ENCODE measurements at places on chromosomes 7 and 10. TPM values are rescaled to one million over a fixed set of nuclear protein-coding genes. Genes with fewer than 3 reads are reported as not detected.

DNA sequence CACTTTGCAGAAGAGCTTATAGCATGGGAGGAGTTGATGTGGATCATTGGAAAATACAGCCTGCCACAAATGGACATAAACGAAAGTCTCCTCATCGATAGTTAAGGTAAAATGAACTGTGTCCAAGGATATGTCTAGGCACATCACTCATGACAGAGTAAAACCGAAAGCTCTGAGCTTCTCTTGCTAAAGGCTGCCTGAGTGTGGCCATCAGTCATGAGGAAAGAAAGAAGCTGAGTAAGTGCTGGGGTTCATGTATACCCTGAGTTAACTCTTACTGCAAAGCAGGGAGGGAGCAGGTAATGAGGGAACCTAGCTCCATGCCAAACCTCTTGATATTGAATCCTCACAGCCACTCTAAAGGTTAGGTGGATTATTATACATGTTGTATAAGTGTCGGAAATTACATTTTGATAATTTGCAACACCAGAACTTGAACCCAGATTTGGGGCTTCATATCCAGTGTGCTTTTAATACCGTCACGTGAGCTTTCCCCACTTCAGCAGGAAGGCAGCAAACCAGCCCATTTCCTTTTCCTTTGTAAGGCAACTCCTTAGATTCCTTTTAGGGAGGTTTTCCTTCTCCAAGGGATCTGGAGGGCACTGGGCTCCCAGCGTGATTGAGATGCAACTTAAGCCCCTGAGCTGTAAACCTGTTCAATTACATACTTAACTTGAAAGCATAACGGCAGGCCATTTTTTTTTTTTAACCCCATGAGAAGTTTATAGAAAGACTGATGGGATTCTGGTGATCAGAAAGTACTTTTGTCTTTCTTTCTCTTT, 215.0 kb downstream of the PHF14 start:
- no peak for DNase-seq

Gene PPP3CB
- 46.9 TPM for total RNA-seq

DNA sequence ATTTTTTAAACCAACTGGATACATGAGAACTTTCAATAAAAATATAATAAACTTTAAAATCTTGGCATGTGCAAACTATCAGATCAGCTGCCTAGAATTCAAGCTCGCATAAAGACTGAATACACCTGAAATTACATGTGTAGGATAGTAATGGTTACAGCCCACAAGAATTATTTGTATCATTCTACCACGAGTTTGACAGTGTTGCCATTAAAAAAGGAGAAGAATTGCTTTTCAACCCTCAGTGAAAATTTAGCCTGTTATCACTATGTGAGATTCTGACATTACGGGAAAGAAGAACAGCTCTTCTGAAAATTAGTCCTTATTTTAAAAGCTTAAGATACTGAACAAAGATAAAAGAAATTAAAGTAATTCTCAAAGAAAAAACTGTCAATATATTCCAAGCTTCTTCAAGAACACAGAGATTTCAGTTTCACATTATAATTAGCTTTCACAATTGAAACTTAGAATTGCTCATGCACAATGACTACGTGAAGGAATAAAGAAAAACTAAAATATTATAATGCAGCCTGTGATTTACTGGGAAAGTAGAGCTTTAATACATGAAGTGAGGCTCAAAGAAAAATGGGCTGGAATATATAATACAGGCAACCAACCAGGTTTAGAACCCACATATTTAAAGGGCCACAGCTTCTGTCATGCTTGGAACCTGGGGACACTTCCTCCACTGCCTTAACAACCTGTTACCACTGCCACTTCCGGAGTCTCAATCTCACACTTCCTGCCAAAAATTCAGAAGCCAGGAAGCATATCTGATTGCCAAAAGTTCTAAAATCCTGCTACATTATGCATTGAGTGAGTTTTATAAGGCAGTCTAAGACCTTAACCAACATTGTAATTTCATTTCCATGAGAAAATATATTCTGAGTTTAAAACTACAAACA, 23.2 kb downstream of the TPK1 start:
- no peak for DNase-seq

GRCh38 chr10:61319386-61320256, 133.6 kb downstream of the TMEM26 start:
- no peak for DNase-seq

DNA sequence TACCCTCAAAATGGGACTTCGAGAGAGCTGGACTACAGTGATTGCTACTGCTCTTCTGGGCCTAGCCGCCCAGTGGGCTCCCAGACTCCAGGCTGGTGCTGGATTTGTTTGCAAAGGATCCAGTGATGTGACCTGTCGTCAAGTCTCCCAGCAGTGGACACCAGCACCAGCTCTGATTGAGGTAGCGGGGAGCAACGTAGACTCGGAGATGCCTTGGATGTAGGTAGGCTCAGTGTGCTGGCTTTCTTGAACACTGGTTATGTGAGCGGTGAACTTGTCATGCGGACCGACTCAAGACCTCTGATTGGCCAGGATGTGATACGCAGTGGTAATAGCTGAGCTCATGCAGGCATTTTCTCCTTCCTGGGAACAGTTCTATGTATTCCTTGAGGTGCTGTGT, 19.4 kb downstream of the AKR1C2 start:
- DNase-seq, result no peak

- DNase-seq, result no peak
Measured at GRCh38 chr7:120041798-120042197, 231.2 kb upstream of the KCND2 start.

- no peak for DNase-seq
Measured at GRCh38 chr7:129767120-129768015, 155.8 kb downstream of the NRF1 start.

GRCh38 chr7:55515569-55516279, 56.6 kb downstream of the VOPP1 start:
- DNase-seq, result no peak

Gene CRYGN
- 0.32 TPM for total RNA-seq

Gene PKD2L1
- not detected for total RNA-seq

GRCh38 chr7:44534501-44534900, 6.6 kb downstream of the NPC1L1 start:
- peak; percentile 58 for DNase-seq

GRCh38 chr7:134470864-134471263, 12.0 kb upstream of the AKR1B1 start:
- no peak for DNase-seq

Gene CTNNA3
- total RNA-seq, result 5.5 TPM

Gene RAB19
- total RNA-seq, result not detected

Gene HTRA1
- total RNA-seq, result 9.0 TPM

GRCh38 chr10:72834183-72834825, 59.2 kb upstream of the OIT3 start:
- peak; percentile 18 for DNase-seq

Gene EEPD1
- total RNA-seq, result 5.5 TPM

- DNase-seq, result no peak
Measured at GRCh38 chr10:96758423-96758822, 38.1 kb upstream of the PIK3AP1 start.

Gene FBXL13
- total RNA-seq, result 2.1 TPM

DNA sequence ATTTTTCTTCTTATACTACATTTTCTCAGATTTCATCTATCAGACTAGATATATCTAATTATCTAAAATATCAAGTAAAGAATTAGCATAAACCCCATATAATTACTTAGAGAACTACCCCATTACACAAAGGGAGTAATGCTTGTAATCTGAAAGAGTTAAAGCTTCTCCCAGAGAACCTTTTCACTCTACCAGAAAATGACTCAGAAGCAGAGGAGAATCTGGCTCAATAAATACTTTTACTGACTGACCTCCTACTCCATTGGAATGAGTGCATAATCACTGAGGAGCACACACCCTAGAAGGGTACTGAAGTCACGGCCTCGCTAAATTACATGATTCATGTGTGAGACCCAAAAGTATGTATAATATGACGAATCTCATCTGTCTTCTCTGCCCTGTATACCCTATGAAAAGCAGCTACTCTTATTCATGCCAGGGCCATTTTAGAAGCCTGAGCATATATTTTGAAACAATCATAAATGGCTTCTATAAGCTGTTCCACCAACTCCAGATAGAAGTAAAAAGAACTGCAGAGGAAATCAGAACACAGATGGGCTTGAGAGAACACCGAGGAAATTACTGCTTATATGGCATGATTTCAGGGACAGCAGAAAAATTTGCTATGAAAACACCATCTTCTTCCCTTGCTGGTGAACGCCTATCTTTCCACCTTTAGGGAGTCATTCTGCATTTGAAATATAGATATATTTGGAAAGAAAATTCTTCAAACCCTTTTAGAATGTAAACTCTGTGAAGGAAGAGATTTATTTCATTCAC, 32.7 kb downstream of the DNMBP start:
- no peak for DNase-seq

DNA sequence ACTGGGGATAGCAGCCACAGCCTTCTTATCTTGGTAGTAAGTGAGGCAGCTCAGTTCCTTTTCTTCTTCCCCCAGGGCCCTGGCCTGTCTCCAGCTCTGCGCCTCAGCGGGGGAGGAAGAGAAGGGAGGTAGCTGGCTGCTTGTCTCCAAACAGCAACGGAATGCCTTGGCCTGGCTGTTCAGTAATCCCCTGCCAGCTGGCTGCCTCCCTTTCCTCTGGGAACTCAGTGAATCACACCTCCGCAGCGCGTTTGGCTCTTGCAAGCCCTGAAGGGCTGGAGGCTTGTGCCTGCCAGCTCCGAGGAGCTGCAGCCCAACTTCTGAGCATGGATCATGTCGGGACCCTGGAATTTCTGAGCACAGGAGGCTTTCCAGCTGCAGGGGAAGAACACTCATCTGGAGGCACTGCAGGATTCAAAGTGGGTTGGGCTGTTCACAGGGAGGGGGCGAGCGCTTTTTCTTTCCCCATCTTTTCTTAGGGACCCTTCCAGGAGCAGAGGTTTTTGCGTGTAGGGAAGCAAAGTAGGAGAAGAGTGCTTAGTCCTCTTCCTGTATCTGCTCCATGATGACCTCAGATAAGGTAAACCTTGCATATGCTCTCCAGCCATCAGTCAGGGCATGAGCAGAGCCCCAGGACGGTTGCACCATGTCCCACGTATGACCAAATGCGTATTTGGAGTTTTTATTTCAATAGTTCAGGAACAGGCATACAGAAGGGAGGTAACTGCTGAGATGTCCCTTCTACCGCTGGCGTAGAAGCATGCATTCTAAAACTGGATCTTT, 253.2 kb upstream of the INHBA start:
- DNase-seq, result peak; percentile 16

DNA sequence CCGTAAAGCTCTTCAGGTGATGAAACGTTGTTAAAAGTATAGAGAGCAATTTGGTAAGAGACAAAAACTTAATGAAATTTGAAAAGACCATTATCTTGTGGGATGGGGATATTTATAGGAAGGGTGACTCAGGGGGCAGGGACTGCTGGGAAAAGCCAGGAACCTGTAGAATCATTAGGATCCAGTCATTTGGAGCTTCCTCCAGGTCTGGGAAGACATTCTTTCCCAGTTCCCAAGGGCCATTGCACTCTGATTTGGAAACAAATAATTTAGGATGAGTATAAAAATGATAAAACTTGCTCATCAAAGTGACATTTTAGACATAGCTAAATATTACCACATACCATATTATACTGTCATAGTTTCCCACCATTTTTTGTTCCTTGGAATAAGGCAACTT, 143.9 kb downstream of the PFKFB3 start:
- DNase-seq, result no peak

Gene SLK
- total RNA-seq, result 30.0 TPM

Gene DNAH11
- total RNA-seq, result 0.63 TPM

Gene TMEM26
- total RNA-seq, result 0.05 TPM

DNA sequence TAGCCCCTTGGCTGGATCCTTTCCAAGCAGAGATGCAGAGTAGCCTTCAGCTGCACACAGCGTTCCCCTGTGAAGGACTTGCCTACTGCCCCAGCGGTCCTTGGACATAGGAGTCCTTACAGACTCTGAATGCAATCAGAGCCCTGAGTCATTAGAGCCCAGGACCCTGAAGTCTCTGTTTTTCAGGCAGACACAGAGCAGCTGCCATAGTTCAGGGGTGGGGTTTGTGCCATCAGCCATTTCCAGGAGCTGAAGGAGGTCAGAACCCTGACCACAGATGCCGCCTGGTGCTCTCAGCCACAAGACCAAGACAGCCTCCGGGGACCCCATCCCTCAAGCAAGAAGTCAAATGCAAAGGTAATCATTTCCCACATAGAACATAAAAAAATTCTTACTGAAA, 32.8 kb upstream of the WDFY4 start:
- no peak for DNase-seq

Gene GPC2
- total RNA-seq, result 106 TPM
